ENCODE measurements at places on chromosomes 5 and 9.

DNA sequence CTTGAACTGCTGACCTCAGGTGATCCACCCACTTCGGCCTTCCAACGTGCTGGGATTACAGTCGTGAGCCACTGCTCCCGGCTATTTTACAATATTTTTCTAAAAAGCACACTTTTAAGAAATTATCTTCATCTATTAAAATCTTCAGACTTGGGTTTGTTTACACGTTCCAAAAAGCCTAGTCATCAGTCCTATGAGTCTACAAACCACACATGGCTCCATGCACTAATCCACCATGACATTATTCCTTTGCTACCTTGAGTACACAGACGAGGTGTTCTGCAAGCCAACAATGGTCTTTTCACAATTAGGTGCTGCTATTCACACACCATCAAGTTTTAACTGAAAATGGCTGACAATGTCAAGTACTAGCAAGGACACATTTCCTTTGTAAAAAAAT lies 41.0 kb downstream of the TRPM6 start:
- no peak for DNase-seq

DNA sequence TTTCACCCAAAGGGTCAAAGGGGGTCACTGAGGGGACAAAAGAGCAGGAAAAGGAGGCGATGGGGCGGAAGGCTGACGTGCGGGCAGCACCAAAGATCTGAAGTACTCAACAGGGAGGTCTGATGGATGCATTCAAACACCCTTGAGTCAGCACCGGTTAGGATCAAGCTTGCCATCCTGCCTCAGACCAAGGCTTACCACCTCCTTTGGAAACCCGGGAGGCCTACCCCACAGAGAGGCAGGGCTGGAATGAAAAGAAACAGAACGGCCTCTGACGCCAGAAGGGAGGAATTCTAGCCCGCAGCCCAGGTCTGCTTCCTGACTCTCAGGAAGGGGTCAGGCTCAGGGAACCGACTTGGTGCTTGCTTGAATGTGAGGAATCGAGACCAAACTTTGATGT lies 125.6 kb downstream of the PAPPA start:
- no peak for DNase-seq

- DNase-seq = no peak
Observed at GRCh38 chr5:10423022-10423421, 18.7 kb upstream of the ROPN1L start.

GRCh38 chr5:137486707-137487106 lies 12.4 kb downstream of the SPOCK1 start:
- no peak for DNase-seq

DNA sequence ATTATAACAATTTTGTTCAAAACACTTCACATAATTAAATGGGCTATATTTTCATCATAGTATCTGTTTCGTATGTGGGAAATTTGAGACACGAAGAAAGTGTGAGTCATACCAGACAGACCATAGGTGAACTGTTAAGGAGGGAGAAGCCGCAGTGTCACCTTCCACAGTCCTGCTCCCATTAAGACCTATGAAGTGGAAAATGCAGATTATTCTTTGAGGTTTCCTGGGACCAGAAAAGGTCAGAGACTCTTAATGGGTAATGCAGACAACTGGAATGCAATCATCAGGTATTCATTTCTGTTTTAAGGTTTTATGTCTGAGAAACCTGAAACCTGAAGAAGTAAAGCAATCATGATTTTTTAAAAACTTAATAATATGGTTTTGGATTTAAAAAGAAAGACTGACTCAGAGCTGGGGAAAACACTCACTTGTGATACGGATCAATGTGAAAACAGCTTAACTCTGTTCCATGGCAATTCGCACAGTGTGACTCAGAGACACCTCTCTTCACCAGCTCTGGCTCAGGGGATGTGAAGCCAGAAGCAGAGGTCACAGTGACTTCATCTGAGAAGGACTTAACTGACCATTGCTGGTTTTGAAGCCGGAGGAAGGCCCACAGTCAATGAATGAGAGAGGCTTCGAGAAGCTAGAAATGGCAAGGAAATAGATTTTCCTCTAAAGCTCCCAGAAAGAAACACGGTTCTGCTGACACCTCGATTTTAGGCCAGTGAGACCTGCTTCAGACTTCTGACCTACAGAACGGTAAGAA lies 17.2 kb upstream of the GCNT1 start:
- DNase-seq = peak; percentile 37

GRCh38 chr9:114098936-114099668 lies at the start of gene KIF12:
Gene KIF12, minus strand, starts transcription at chr9:114099292. Its CDS starts 16 bp downstream, at chr9:114099276.
- no peak for DNase-seq

GRCh38 chr9:16304301-16304700 lies 566.2 kb downstream of the BNC2 start:
- no peak for DNase-seq

- peak; percentile 25 for DNase-seq
Observed at GRCh38 chr5:91225848-91226686, 157.1 kb downstream of the ARRDC3 start.

GRCh38 chr5:59656351-59657254 lies 236.9 kb downstream of the PDE4D start:
- peak; percentile 2 for DNase-seq

Measured in T-helper 1 cell (primary cell).